AG04449 (cell line): ENCODE measurements at places on chromosomes 13 and 19.
A peak's percentile ranks its signal among the peaks of the same experiment; 100 is the strongest.

- no peak for DNase-seq
Measured at GRCh38 chr19:5805462-5806132, 730 bp downstream of the NRTN start.

DNA sequence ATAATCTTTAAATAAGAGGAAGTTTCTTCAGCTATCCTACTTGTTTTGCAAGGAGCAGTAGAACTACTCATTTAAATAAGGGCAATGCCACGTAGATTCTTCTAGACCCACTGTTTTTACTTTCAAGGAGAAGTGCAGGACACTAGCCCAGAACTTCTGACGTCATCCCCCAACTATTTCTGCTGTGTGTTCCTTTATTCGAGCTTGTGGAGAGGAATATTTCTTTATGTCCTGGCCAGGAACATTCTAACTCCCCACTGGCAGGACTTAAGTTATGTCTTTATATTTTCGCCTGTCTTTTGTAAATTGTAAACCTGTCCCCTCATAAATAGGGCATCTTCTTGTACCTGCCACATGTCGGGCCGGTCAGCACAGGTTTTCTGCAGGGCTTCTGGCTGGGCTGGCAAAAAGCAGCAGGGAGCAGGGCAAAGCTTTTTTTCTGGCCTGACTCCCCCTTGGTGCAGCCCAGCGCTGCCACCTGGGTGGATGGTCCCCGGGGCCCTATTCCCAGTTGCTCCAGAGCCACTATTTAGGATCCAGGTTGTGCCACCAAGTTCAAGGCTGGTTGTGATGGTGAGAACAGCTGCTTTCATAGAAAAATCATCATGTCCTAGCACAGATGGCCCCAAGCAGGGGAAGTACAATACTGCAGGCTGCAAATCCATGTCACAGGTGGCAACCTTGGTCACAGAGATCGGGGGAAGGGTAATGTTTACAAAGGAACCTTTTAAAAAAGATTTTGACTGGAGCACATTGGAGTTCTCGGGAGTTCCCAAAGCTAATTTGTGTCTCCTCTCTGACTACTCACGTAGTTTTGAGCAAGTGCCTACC lies 1.8 kb downstream of the MBNL2 start:
- DNase-seq: peak; percentile 84

DNA sequence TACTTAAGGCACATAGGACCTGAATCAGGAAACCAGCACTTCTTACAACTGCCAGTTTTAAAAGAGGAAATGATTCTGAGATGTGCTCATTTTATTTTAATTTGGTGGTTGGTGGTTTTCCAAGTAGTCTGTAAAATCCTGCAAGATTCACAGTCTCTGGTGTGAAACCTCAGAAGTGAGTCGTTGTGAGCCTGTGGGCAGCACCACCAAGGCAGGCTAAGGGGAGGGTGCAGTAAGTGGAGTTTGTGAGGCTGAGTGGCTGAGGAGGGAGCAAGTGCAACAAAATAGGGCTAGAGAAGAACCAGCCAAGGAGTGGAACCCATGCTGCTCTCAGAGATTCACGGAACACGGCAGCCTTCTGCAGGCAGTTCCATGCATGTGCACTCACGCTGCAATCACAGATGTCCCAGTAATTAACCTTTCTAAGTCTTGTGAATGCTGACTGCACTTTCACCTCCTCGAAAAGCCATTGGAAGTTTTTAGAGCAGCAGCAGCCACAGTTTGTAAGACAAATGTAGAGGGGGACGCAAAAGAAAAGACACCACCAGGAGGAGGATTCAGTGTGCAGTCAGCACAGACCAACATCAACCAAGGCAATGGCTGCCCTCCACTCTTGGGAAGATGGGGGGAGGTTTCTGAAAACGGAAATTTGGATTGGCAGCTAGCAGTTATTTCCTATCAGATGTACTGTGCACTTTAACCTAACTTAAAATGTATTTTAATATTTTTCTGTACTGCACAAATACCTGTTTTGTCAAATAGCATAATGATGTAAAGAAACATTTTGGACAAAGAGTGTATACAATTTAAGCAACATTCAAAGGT lies 44.9 kb downstream of the ESD start:
- DNase-seq: peak; percentile 19

DNA sequence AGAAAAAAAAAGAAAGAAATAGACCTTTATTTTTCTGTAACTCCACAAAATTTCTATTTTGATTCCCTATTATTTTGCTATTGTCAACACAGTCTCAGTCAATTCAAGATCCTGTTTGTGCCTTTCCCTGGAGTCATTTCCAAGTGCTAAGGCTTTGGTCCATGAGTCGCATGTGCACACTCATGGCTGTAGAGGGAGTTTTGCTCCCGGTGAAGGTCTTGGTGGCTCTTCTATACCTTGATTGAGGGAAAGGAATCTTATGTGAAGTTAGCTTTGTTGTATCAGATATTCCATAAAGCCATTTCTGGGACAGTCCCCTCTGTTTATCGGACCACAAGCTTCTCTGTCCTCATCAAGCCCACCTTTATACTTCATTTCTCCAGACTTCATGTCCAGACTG lies 58.7 kb upstream of the ALOX5AP start:
- no peak for DNase-seq

DNA sequence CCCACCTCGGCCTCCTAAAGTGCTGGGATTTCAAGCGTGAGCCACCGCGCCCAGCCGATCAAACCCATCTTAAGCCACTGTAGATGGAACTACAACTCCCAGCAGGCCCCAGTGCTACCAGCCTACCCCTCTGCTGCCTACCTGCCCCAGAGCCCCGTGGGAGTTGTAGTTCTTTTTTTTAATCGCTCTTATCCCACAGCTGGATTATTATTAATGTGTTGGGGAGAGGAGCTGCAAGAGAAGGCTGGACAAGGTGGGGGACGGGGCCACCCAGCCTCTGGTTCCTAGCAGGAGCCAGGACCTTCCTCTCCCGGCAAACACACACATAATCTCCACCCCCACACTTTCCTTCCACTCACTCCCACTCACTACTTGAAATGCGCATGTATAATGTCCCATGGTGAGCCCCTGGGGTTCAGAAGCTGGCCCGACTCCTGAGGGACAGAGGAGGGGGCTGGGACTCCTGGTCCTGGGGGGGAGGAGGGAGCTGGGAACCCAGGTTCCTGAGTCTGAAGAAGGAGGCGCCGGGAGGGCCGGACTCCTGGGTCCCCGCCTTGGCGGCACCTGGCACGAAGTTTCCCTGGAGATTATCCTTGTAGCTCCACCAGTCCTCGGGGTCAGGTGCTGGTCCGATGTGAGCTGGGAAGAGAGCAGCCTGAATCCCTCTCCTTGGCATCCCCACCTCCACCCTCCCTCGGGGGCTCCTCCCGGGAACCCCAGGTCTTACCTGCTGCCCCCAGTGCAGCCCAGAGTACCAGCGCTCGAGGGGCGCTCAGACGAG lies 958 bp downstream of the CA11 start:
- DNase-seq: no peak

DNA sequence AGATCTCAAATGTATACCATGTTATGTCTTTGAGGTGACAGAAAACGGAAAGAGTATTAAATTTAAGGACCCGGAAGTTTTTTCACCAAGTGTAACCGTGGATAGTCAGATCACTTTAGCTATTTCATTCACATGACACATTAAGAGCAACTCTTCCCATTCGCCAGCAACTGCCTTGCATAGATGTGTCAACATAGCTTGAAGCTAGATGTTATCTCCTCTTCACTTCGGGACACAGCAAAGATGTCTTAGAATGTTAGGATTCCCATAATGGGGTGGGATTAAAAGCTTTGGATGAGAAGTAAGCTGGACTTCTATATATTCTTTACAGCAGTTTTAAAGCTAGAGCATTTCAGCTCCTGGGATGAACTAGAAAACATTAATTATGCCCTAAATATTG lies 1135.9 kb upstream of the PCDH20 start:
- no peak for DNase-seq

GRCh38 chr19:12843999-12844732 lies 5.9 kb downstream of the MAST1 start:
- DNase-seq: no peak

DNA sequence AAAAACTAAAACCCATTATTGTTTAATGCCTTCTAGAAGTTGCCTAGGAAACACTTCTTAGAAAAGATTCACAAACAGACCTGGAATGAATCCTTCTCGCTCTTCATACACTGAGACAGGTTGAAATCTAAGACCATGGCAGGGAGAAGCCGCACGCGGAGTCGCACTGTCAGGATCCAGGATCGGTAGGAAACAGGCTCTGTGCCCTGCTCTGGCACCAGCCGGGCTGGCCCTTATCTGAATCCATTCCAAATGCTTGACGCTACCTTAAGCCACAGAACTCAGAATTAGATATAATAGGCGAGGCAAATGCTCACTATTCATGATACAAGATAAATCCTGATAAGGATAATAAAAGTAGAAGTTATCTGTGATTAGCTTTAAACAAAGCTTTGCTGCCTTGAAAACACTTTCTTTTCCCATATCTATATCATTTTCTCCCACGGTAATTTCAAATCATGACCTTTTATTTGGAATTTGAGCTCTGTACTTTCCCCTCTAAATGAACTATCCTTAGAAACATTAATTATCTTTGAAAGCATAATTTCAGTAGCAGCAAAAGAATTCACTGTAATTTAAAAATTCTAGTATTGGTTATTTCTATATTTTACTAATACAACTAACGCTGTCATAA lies 385.6 kb downstream of the IRS2 start:
- no peak for DNase-seq

GRCh38 chr13:41681587-41681986 lies 224.2 kb downstream of the RGCC start:
- DNase-seq: no peak

GRCh38 chr13:105365831-105366230 lies 1169.6 kb downstream of the EFNB2 start:
- no peak for DNase-seq

DNA sequence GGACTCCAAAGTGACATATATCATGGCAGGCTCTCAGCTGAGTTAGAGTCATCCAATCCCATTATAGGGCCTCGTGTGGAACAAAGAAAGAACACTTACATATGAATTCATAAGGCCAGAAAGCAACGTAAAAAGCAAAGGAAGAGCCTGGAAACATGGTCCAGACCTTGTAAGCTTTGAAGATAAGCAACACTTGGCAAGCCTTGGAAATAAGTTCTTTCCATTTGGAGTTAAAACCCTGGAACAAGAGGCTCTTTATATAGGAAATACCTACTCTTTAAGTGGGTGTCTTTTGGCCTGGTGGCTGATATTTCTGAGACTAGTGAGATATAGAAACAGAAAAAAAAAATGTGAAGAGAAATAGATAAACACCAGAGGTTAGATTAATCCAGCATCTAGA lies 49.4 kb downstream of the ZAR1L start:
- no peak for DNase-seq

- DNase-seq: no peak
Measured at GRCh38 chr13:45799451-45799850, 52.1 kb downstream of the SIAH3 start.
